ENCODE measurements at places on chromosomes 7 and 10. TPM values are rescaled to one million over a fixed set of nuclear protein-coding genes. Genes with fewer than 3 reads are reported as not detected.

AKR1C4 gene
- 1.0 TPM for total RNA-seq

MUC12 gene
- not detected for total RNA-seq

DOCK4 gene
- total RNA-seq = 34.6 TPM

DHX32 gene
- total RNA-seq = 25.2 TPM

CLCN1 gene
- total RNA-seq = not detected

EBLN1 gene
- not detected for total RNA-seq

RBP4 gene
- total RNA-seq = 136 TPM

GPR26 gene
- not detected for total RNA-seq

CTTNBP2 gene
- 25.7 TPM for total RNA-seq

CPN1 gene
- total RNA-seq = not detected

PRPF18 gene
- total RNA-seq = 22.8 TPM

STEAP2 gene
- total RNA-seq = 9.2 TPM

CCDC7 gene
- 23.6 TPM for total RNA-seq

DNA sequence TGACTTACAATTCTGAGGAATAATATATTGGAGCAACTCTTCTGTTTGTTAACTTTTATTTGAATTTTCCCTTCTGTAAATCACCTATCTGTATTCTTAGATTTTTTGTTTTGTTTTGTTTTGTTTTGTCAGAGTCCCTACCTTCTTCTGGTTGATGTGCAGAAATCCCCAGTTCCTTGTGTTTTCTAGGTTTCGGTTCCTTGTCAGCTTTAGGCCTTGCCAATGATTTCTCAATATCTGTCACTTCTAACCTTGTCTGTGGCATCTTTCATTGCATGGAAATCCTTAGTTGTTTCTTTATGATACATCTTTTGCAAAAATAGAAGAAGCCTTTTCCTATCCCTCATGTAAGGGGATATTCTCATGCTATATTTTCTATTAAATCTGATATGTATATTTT is 21.7 kb upstream of the ST8SIA6 start:
- DNase-seq = no peak

DNA sequence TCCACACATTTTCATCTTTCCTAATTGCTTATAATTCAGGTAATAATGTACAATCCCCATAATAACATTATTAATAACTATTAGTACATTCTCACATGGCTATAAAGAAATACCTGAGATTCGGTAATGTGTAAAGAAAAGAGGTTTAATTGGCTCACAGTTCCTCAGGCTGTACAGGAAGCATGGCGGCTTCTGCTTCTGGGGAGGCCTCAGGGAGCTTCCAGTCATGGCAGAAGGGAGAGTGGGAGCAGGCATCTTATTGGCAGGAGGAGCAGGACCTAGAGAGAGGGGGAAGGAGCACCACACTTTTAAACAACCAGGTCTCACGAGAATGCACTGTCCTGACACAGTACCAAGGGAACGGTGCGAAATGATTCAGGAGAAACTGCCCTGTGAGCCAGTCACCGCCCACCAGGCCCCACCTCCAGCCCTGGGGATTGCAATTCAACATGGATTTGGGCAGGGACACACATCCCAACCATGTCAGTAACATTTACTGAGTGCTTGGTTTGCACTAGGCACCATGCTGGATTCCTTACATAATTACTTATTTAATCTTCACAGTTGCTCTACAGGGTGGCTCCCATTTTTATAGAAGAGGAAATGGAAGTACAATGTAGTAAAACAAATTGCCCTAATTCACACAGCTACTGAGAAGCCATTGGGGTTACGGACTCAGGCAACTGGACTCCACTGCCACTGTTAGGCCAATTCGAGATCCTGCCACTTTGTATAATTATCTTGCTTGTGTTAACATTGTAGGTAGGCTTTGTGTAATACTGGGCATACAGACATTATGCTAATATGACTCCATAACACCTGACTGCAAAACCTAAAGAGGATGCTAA is 8.7 kb upstream of the ESYT2 start:
- DNase-seq = no peak

DNA sequence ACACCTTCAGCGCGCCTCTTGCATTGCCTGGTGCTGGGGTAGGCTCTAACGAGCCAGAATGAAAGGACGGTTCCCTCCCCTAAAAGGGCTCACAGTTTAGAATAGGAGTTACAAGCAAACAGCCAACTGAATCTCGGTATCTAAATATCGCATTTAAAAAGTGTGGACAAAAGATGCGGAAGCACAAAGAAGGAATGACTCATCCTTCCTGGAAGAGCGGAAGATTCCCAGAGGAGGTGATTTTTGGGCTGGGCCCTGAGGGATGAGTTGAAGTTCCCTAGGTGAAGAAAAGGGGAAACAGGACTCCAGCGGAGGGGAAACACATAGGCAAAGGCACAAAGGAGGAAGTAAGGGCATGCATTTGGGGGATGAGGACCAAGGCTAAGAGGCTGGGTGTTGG is 29.9 kb downstream of the SRRM3 start:
- no peak for DNase-seq

DNA sequence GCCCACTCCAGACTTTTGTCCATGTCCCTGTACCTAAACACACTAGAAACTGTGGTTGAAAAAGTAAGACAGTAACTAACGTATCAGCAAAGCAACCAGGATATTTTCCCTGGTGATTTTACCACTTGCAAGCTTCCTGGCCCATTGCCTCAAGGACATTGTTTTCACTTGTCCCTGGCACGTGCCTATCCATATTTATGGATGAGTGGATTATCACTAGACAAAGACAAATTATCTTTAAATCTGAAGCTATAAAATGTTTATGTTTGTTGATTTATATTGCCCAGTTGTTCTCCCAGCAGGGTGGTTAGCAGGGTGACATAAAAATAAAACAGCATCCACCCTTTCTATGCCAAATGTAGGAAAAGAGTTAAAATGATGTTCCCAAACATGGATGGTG is 93.2 kb upstream of the STEAP1 start:
- no peak for DNase-seq

DNA sequence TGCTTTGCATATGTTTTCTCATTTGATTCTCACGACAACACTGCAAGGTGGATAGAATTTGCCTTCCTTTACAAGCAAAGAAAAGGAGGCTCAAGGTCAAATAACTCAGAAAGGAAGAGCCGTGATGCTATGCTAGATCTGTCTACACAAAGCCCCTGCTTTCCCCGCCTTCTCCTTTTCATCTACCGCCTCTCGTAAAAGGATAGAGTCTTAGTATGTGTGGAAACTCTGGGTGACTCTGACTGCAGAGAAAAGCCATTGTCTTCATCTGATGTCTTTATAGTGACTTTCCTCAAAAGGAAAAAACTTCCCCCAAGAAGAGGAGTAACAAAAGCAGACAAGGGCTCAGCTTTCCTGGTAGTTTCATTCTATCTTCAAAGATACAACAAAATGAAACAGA is 292.7 kb downstream of the ACTR3B start:
- no peak for DNase-seq

DNA sequence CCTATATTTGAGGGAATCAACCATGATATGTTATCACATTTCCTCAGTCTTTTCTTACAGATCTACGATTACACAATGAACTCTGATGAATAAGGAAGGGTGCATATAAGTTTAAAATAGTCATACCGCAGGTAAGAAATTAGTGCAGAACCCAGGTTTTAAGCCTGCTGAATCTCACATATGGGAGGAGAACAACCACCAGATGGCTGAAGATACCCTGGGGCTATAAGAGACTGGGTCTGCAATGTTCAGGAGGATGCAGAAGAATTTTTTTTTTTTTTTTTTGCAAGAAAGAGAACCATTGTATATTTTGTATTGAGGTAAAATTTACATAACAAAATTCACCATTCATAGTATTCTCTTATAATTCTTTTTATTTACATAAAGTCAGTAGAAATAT is 372.3 kb upstream of the MYO3A start:
- DNase-seq = no peak

- no peak for DNase-seq
Measured at GRCh38 chr7:15688279-15688626, 1.8 kb upstream of the MEOX2 start.

DNA sequence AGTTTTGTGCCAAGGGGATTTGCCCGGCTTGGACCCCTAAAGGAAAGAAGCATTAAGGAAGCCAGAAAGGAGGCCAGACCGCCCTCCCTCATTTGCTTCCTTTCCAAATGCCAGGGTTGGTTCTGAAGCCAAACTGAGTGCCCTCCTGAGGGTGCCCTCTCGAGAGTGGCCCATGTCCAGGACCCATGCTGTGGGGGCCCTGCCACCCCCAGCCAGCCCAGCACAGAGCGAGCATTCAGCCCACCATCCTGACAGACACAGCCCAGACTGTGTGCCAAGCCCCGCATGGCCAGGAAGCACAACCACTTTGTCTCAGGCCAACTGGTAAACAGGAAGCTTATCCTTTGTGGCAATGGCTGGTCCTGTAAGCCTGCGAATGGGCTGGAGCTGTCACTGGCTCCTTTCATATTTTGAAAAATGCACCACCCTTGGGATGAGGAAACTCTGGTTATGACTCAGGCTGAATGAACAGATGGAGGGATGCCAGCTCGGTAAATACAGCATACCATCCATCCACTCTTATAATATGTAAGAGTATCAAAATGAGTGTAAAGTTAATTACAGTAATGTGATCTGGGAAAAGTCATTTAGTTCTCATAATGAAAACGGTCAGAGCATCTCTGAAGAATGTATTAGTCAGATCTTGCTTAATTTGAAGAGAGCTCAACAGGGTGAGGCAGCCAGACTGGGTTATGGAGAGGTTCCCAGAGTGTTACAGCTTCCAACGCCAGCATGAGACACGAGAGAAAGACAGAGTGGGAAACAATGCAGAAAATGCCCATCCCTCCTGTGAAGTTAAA is 65.0 kb downstream of the STK17A start:
- peak; percentile 77 for DNase-seq

GRCh38 chr7:142414135-142414534 is 156.3 kb upstream of the PRSS58 start:
- DNase-seq = no peak

DNA sequence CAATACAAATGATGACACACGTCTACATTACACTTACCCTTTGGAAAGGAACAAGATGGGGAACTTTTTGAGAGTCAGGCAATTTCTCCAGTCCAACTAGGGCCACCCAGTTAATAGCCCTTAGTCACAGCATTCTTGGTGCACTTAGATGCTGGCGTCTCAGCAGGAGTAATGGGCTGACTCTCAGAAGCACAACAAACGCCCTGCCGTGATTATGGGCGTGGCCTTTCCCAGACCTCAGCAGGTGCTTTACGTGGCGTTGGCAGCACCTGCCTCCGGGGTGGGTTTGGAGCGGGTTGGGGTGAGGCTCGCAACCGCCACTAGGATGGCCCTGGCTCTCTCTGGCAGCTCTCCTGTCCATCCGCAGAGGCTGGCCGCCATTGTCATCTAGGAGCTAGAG is 147.6 kb upstream of the SHH start:
- no peak for DNase-seq

- DNase-seq = no peak
Measured at GRCh38 chr7:18780266-18780665, 284.7 kb downstream of the HDAC9 start.

GRCh38 chr10:101843032-101844021 is at the start of gene KCNIP2:
Gene KCNIP2 (minus strand): TSS chr10:101843800. CDS start chr10:101843568, 232 bp downstream.
- DNase-seq = peak; percentile 49

GRCh38 chr7:5077740-5078139 is 32.1 kb downstream of the RBAK start:
- no peak for DNase-seq

DNA sequence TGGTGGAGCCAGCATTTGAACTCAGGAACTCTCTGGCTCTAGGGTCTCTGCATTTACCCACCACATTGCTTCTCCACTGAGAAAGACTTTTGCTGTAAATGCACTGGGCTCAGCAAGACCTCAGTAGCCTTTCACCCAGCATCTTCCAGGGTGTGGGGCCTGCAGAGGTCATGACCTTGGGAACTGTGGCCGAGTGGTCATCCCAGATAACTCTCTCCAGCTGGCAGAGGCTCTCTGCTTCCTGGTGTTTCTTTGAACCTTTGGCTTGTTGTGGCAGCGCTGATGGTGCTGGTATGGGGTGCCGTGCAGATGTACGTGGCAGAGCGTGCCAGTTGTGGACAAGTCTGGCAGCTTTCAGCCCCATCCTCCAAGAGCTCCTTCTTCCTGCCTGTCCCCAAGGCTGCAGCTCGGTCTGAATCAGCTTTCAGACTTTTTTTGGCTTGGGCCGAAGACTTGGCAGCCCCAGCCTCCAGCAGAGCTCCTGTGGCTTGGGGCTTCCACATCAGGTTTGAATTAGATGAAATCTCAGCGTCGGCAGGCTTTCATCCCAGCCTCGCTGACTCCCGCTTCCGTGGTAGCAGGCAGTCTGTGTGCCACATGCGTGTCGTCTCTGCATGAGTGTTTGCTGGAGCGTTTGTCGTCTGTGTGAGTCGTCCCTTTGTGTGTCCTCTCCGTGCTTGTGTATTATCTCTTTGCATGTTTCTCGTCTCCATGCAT is 21.5 kb downstream of the ADAMTS14 start:
- peak; percentile 30 for DNase-seq

GRCh38 chr7:122100021-122100420 is 44.0 kb downstream of the AASS start:
- no peak for DNase-seq

DNA sequence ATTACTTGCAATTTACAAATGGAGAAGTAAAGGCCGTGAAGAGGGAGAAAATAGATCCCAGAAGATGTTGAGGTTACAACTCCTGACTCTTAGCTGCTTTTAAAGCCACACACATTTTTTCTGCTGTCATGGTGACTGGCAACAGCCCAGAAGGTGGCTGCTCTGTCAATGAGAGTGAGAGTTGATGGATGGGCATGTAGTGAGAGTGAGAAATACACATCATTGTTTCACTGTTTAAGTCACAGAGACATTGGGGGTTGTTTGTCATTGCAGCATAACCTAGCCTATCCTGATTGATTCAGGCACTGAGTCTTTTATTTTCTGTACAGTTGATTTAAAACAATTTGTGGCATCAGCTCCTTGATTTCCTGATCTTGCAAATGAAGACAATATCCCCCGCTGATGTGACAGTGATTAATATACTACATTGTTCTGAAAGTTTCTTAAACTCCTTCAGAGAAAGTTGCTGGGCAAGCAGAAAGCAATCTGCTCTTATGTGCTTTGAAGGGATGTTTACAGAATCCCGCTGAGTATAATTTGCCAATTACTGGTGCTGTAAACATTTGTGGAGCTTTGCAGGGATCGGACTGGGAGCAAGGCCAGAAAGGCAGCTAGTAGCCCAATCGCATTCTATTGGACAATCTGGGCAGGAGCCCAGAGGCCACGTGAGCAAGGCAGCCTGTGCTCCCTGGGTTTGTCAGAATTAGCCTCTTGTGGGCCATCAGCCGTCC is 229.6 kb downstream of the PRPF18 start:
- DNase-seq = peak; percentile 65

- DNase-seq = no peak
Measured at GRCh38 chr7:2162959-2163358, 69.8 kb downstream of the MAD1L1 start.

- no peak for DNase-seq
Measured at GRCh38 chr10:15196021-15196834, 27.7 kb upstream of the NMT2 start.

DNA sequence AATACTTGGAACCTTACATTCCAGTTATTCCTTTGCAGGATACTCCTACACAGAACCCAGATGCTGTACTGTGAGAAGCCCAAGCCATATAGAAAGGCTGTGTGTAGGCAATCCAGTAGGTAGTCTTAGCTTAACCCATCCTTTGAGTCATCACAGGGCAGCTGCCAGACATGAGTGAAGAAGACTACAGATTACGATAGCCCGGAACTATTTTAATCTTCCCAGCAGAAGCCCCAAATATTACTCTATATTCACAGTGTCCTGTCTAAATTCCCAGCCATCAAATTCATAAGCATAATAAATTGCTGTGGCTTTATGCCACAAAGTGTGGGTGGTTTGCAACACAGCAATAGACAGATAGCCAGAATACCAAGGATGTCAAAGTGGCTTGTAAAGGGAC is 474.1 kb upstream of the STEAP1 start:
- DNase-seq = no peak

GRCh38 chr7:98531717-98532116 is 85.4 kb upstream of the NPTX2 start:
- no peak for DNase-seq

All from body of pancreas (tissue), 4 donors.